Stimulated activated CD4-positive, alpha-beta T cell treated with anti-CD3 and anti-CD28 coated beads, TNF-alpha, amount 100 ng/mL, for 1 hour (primary cell): ENCODE measurements at places on chromosomes 4 and X.

DNA sequence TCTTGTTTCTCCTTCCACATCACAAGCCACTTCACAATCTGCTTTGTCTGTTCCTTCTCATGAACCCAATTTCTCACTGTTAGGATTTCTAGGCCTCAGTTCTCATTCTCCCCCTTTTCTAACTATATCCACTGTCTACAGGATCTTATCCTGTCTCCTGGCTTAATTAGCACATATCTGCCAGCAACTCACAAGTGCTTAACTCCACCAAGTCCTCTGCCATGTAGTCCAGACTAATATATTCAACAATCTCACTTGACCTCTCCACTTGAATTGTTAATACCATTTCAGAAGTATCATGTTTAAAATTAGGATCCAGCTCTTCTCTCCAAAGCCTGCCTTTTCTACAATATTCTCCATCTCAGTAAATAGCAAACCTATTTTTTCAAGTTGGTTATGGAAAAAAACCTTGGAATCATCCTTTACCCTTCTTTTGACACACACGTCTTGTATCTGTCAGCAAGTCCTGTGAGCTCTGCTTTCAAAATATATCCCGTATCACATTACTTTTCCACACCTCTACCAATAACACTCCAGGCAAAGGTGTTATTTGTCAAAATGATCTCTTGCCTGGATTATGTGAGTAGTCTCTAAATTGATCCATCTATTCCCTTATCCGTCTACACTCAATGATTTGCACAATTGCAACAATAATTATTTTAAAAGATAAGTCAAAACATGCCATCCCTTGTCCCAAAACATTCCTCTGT lies 127.2 kb upstream of the SLIT2 start:
- no peak for DNase-seq

DNA sequence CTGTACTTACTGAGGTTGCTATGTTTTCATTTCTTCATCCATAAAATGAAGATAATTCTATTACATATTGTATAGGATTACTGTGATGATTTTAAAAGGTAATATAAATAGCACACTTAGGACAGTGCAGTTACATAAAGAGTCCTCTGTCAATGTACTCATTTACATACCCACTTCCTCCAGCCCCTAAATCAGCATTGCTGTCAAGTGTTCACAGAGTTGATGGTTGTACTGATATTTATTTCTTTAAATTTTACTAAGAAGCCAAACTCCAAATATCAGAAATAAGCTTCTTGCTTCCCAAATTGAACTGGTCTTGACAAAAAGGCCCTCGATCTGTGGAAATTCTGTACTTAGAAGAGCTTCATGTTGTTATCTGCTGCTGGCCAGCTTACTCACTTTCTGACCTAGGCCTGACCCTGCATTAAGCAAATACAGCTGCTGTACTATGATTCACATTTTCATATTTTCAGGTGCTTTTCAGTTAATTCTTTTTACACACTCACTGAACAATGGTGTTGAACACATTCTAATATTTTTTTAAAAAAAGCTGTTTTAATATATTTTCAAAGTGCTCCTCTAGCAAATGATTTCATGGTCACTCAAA lies 259.6 kb downstream of the UNC5C start:
- DNase-seq, result no peak

- no peak for DNase-seq
Measured at GRCh38 chr4:85986266-85986665, 373.6 kb downstream of the MAPK10 start.

GRCh38 chr4:102809190-102809589 lies 18.2 kb downstream of the UBE2D3 start:
- no peak for DNase-seq

- DNase-seq, result no peak
Measured at GRCh38 chrX:23575281-23575680, 92.0 kb upstream of the PRDX4 start.

- no peak for DNase-seq
Measured at GRCh38 chr4:118968005-118968404, 79.4 kb downstream of the SYNPO2 start.

GRCh38 chr4:8932884-8933283 lies 61.2 kb upstream of the HMX1 start:
- DNase-seq, result no peak

DNA sequence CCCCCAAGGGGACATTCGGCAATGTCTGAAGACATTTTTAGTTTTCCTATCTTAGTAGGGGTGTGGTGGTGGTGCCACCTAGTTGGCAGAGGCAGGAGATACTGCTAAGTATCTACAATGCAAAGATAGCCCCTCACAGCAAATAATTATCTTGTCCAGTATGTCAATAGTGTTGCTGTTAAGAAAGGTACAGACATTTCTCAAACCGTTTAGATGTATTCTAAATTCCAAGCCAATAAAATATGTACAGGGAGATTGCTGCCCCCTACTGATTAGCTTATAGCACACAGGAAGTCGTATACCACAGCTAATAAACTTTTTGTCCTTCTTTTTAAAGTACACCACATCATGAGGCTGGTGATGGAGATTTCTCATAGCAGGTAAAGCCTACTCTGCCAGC lies 260.5 kb downstream of the TMA16 start:
- no peak for DNase-seq

DNA sequence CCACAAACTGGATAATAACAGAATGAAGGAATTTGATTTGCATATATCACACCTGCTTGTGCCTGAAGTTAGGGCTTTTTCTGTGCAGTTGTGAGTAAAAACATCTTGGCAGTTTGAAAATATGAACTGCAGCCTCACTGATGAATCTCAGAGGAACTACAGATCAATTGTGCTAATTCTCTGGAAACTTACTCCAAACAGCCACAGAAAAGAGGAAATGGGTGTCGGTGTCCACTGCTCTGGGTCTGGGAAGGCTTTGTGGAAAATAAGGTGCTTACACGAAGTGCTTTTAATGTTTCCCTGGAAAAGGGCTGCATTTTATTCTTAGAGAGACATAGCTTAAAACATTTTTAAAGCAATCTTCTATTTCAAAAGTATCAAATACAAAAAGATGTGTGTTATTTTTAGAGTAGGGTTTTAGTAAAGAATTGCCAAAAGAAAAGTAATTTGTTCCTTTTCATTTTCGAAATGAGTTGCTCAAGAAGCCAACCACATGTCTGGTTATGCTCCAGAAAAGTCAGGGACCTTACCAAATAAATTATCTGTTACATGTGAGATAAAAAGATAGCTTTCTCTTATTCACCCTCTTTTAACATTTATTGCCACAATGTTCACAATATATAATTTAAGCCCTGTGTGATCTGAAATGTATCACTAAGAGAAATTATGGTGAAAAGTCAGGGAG lies 240.1 kb downstream of the FRAS1 start:
- DNase-seq, result no peak

- no peak for DNase-seq
Measured at GRCh38 chr4:78692822-78693170, 83.4 kb upstream of the BMP2K start.

DNA sequence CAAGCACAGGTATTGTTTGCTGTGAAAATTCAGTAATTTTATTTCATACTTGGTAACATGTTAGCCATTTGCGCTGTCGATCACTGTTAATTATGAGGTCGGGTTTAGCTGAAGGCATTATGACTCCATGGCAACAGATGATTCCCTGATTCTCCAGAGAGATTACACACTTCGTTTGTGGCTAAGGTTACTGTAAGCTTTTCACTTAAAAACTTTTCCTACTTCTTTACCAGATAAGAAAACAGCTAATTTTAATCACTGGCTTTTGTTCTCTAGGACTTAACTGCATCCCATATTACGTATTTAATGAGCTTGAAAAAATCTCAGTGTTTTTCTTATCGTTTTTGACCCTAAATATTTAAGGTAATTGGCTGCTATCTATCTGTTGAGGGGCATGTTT lies 2.1 kb downstream of the GSTCD start:
- DNase-seq, result no peak

- no peak for DNase-seq
Measured at GRCh38 chr4:118942465-118942864, 53.8 kb downstream of the SYNPO2 start.

DNA sequence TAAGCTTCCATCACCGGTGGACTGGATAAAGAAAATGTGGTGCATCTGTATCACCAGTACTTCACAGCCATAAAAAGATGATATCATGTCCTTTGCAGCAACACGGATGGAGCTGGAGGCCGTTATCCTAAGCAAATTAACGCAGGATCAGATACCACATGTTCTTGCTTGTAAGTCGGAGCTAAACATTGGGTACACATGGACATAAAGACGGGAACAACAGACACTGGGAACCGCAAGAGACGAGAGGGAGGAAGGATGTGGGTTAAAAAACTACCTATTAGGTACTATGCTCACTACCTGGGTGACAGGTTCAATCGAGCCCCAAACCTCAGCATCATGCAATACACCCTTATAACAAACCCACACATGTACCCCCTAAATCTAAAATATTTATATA lies 16.3 kb upstream of the IDS start:
- no peak for DNase-seq

DNA sequence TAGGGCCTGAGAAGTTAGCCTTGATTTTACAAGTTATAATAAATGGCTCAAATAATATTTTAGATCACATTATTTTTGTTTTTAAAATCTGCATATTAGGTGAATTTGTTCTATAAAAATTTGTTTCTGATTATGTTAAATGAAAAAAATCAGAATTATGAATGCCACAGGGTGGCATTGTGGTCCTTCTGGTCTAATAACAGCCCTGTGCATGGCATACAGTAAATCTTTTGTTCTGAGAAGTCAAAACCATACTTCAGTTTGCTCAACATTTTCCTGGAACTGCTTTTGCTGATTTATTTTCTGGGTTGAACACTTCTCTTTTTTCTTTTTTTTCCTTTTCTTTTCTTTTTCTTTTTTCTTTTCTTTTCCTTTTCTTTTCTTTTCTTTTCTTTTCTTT lies 101.0 kb upstream of the UBQLN2 start:
- no peak for DNase-seq

DNA sequence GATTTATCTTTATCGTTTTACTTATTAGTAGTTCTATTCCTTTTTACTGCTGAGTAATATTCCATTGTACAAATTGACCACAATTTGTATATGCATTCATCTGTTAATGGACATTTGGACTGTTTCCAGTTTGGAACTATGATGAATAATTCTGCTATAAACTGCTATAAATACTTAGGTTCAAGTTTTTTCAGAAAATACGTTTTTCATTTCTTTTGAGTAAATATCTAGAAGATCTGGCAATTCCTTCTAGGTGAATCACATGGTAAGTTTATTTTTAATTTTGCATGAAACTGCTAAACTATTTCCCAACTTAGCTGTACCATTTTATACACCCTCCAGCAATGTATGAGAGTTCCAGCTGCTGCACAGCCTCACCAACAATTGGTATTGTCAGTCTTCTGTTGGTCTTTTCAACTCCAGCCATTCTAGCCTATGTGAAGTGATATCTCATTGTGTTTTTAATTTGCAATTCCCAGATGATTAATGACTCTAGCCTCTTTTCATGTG lies 22.2 kb downstream of the LIN54 start:
- DNase-seq, result no peak
